ENCODE measurements at places on chromosomes 12 and 14. TPM values are rescaled to one million over a fixed set of nuclear protein-coding genes. Genes with fewer than 3 reads are reported as not detected.

Gene PTPRR
- total RNA-seq = 0.45 TPM

Gene DDX11
- 19.8 TPM for total RNA-seq

Gene ANKRD33
- total RNA-seq = not detected

Gene HHIPL1
- total RNA-seq = 1.8 TPM

Gene FAM90A1
- 0.10 TPM for total RNA-seq

Gene NID2
- 106 TPM for total RNA-seq

Gene NANOG
- not detected for total RNA-seq

Gene CCNB1IP1
- total RNA-seq = 60.3 TPM

Measured in renal cortical epithelial cell (primary cell).